Bladder microvascular endothelial cell (primary cell): ENCODE measurements at places on chromosomes 4 and X. TPM values are rescaled to one million over a fixed set of nuclear protein-coding genes. Genes with fewer than 3 reads are reported as not detected.

DRP2 gene
- total RNA-seq, result 0.06 TPM in 1 of 2 replicates, not detected in the other

MTNR1A gene
- under 0.01 TPM in 1 of 2 replicates, not detected in the other for total RNA-seq

MAGEB10 gene
- total RNA-seq, result not detected in 2 replicates

CXCL3 gene
- total RNA-seq, result 0.16 and 1.1 TPM in 2 replicates

RTL9 gene
- not detected in 2 replicates for total RNA-seq

NUDT10 gene
- 0.13 and 0.16 TPM in 2 replicates for total RNA-seq

RASL11B gene
- not detected in 2 replicates for total RNA-seq

PROM1 gene
- under 0.01 and 0.13 TPM in 2 replicates for total RNA-seq

PABPC1L2A gene
- not detected in 2 replicates for total RNA-seq

GPR119 gene
- total RNA-seq, result not detected in 2 replicates

DCLK2 gene
- 0.97 and 1.8 TPM in 2 replicates for total RNA-seq

TMEM271 gene
- not detected in 2 replicates for total RNA-seq

ZFX gene
- 18.3 and 50.9 TPM in 2 replicates for total RNA-seq

CTAG2 gene
- not detected in 2 replicates for total RNA-seq

ARAP2 gene
- total RNA-seq, result 1.1 and 1.2 TPM in 2 replicates

SLC6A14 gene
- not detected in 2 replicates for total RNA-seq

NSDHL gene
- 12.5 and 16.4 TPM in 2 replicates for total RNA-seq

GLRA2 gene
- total RNA-seq, result not detected in 2 replicates

XAGE1B gene
- total RNA-seq, result not detected in 2 replicates

S100P gene
- 0.06 and 0.16 TPM in 2 replicates for total RNA-seq

SATL1 gene
- not detected in 2 replicates for total RNA-seq

CABS1 gene
- not detected in 2 replicates for total RNA-seq
